ENCODE measurements at places on chromosomes 5 and 9.

DNA sequence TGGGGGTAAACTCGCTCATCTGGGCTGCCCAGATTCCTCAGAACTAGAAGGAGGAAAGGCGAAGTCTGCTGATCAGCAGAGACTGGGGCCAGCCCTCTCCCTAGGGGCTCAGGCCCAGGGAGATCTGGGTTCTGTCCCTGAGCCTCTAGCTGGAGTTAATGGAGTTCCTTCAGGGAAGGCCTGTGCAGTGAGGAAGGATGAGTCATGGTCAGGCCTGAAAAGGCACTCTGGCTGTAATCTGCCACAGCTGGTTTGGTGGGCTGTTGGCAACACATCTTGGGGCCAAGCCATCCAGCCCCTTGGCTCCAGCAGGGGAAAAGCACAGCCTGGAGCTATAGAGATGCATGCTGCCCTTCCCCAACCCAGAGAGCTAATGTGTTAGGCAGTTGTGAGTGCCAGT is 459.6 kb downstream of the PRELID2 start:
- DNase-seq: no peak

- no peak for DNase-seq
Measured at GRCh38 chr9:91847581-91848091, 102.4 kb downstream of the ROR2 start.

GRCh38 chr5:171579976-171580411 is 160.5 kb downstream of the FGF18 start:
- DNase-seq: no peak

DNA sequence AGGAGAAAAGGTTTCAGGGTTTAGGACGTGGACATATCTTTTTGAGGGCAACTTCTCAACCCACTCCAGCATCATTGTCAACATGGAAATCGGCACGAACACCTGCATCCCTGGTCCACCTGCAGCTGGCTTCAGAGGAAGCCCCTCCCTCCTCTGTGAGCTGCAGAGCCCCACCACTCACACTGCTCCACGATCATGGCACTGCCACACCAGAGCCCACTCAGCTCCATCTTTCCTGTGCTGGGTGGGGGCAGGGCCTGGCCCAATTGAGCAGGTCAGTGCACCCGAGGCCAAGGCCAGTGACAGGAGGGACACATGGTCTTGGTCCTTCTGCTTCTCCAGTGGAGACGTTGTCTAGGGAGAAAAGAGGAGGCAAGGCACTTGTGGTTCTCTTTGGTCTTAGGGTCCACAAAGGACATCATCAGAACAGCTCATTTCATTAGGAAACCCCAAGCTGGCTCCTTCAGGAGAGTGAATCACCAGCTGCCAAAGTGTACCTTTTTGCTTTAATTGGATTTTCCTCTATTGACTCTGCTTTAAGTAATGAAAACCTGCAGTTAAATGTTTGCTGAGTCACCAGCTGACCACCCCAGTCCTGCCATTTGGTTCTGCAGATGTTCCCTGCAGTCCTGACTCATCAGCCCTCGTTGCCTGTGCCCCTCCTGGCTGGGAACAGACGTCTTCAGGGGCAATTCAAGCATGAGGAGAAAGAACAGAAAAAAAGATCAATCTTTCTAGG is 56.2 kb downstream of the UBE2QL1 start:
- no peak for DNase-seq

- DNase-seq: no peak
Measured at GRCh38 chr9:113711251-113711650, 164.9 kb upstream of the ZNF618 start.

- no peak for DNase-seq
Measured at GRCh38 chr9:126833710-126834345, 26.6 kb upstream of the ZBTB34 start.

Data from activated naive CD4-positive, alpha-beta T cell (primary cell).